NCI-H2029 treated with DMSO at 0.1 percent for 48 hours (cell line): ENCODE measurements at places on chromosomes 2 and 18.

GRCh38 chr2:218877331-218877730, 3.3 kb upstream of the WNT10A start:
- no peak for DNase-seq

DNA sequence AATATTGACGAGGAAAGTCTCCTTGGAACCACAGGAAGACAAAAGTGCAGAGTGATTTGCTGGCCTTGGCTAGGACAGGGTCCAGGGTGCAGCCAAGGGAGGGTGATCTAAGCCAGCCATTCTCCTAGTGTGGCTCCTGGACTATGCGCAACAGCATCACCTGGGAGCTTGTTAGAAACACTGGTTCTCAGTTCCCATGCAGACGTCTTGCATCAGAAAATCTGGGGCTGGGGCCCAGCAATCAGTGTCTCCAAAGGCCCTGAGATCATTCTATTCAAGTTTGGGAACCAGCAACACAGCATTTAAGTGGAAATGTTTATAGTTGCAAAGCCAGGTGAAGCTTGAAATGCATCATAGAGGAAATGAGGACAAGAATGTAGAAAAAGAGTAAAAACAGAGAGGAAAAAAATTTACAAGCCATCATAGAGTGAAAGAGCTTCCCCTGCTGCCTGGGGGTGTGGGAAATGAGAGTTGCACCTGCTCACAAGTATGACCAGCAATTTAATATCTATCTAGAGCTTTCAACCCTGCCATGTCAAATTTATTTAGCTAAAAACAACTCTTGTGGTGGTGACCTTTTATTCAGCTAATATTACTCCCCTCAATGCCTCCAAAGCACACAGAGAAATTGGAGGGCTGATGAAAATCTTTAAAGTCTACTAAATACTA, 54.4 kb upstream of the SEC11C start:
- DNase-seq: peak; percentile 28

- DNase-seq: no peak
These were observed 16.5 kb downstream of the ARL4C start for GRCh38 chr2:234480337-234480736.

DNA sequence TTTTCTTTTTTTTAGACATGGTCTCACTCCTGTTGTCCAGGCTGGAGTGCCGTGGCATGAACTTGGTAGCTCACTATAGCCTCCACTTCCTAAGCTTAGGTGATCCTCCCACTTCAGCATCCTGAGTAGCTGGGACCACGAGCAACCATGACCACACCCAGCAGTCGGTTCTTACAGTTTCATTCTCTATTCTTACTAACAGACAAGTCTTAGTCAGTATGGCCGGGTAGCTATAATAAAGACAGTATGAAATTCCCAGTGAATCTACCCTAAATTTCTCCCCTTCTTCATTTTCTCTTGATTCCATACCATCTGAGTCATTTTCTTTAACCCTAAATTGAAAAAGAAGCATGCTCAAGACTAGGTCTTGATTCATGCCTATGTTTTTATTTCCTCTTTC, 775.3 kb upstream of the NRXN1 start:
- no peak for DNase-seq

- no peak for DNase-seq
These were observed 132.0 kb upstream of the APCDD1 start for GRCh38 chr18:10322435-10322834.

- peak; percentile 27 for DNase-seq
These were observed 247.4 kb upstream of the CHAC2 start for GRCh38 chr2:53519918-53520841.
